GM23248 (cell line): ENCODE measurements at places on chromosomes 2 and 18. TPM values are rescaled to one million over a fixed set of nuclear protein-coding genes. Genes with fewer than 3 reads are reported as not detected.

GRCh38 chr2:152715854-152716428 is 1.3 kb downstream of the PRPF40A start:
- H3K4me3 ChIP-seq: peak overlapping the region; percentile 97
- H3K4me1 ChIP-seq: peaks cover 28% of the 10 kb centered on the region
- no peaks in the 10 kb centered on the region for H3K27me3 ChIP-seq
- peak; percentile 67 for DNase-seq
- peaks cover 32% of the 10 kb centered on the region for H3K36me3 ChIP-seq

DNA sequence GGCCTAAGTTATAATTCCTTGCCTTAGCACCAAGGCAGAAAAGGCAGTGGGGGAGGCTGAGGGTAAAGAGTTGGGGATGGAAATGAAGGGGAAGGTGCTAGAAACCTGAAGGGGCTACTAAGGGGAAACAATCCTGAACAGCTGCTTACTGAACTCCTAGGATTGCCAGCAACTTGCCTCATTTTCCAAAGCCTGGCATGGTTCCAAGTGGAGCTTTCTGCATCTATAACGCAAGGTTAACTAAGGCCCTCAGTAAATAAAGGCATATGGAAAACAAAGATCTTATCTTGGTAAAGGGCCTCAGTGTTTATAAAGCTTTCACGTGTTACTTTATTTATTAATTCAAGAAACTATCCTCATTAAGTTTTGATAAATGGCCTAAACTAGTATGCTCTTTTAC is 10.9 kb downstream of the MEP1B start:
- no peaks in the 10 kb centered on the region for H3K27me3 ChIP-seq
- no peak overlapping the region for H3K4me3 ChIP-seq
- no peak for DNase-seq
- H3K36me3 ChIP-seq: no peaks in the 10 kb centered on the region

GRCh38 chr2:33420726-33421125 is 55.7 kb upstream of the RASGRP3 start:
- DNase-seq: no peak
- no peaks in the 10 kb centered on the region for H3K27me3 ChIP-seq
- no peak overlapping the region for H3K27ac ChIP-seq
- peaks cover 23% of the 10 kb centered on the region for H3K4me1 ChIP-seq
- no peaks in the 10 kb centered on the region for H3K36me3 ChIP-seq

DNA sequence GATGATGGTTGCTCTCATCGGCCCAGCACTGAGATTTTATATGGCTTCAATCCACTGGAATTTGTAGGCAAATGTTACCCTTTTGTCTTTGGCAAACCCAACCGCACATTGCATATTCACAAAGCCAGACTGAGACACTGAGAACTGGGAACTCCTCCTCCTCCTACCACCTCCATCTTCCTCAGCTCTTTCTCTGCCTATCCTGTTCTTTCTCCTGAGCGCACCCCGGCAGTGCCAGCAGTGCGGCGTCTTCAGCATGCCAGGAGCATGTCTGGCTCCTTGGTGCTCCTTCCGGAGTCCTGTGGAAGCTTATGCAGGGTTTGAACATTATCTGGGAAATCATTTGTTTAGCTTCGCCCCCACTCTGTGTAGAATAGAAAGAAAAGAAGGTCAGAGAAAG is 50.8 kb downstream of the TRIB2 start:
- no peaks in the 10 kb centered on the region for H3K36me3 ChIP-seq
- DNase-seq: no peak
- H3K27ac ChIP-seq: no peak overlapping the region
- peaks cover 63% of the 10 kb centered on the region for H3K4me1 ChIP-seq
- no peak overlapping the region for H3K4me3 ChIP-seq

- no peaks in the 10 kb centered on the region for H3K36me3 ChIP-seq
- H3K4me3 ChIP-seq: no peak overlapping the region
- no peaks in the 10 kb centered on the region for H3K27me3 ChIP-seq
- DNase-seq: no peak
- no peaks in the 10 kb centered on the region for H3K4me1 ChIP-seq
Observed at GRCh38 chr2:69278366-69278765, 108.7 kb downstream of the GFPT1 start.

DNA sequence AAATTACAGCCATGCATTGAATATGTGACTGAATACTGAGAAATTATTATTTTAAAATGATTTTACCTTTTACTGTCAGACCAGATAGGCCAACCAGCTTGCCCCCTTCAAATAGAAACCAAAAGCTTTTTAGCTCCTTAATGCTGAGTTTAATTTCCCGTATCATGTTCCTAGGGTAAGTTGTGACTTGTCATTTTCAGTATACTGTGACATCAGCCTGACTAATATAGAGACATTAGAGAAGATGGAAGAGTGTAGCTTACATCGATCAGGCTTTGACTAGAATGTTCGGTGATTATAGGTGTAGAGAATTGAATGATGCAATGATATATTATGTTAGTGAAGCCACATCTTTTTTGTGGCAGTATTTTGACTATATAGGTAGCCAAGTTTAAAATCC is 50.6 kb upstream of the ZEB2 start:
- H3K4me3 ChIP-seq: no peak overlapping the region
- no peaks in the 10 kb centered on the region for H3K36me3 ChIP-seq
- H3K27me3 ChIP-seq: no peaks in the 10 kb centered on the region
- DNase-seq: no peak
- no peaks in the 10 kb centered on the region for H3K4me1 ChIP-seq

DNA sequence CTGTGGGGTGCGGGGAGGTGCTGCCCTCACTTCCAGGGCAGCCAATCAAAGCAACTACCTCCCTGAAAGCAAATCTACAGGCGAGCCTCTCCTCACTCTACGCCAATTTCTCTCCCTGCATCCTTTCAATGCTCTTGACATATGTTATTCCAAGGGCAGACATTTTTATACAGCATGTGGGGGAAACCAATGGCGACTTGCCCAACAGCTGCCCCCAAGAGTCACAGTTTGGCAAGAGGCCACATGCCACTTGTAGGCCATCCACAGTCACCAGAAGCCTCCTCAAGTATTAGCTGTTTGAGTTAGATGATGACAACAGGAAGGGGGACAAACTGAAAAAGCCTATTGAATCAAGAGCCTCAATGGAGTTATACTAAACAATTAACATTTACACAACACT is 114.6 kb downstream of the MYO5B start:
- H3K27me3 ChIP-seq: no peaks in the 10 kb centered on the region
- H3K27ac ChIP-seq: no peak overlapping the region
- H3K36me3 ChIP-seq: no peaks in the 10 kb centered on the region
- DNase-seq: no peak

DNA sequence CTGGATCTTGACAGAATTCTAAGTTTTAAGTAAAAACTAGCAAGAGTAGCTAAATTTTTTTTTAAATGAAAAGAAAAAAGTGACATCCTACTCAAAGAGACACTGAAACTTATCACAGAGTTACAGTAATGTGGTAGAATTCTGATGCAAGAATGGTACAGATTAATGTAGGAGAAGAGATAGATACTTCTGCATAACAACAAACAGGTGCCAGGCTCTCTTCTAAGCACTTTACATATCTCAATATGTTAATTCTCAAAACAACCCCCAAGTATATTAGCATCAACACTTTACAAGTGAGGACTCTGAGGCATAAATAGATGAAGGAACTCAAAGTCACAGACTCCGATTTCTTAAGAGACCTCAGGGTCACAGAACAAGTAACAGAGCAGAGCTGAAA is 28.1 kb downstream of the GCC2 start:
- no peak overlapping the region for H3K4me3 ChIP-seq
- H3K27me3 ChIP-seq: no peaks in the 10 kb centered on the region
- peaks cover 79% of the 10 kb centered on the region for H3K36me3 ChIP-seq
- H3K4me1 ChIP-seq: no peaks in the 10 kb centered on the region

DNA sequence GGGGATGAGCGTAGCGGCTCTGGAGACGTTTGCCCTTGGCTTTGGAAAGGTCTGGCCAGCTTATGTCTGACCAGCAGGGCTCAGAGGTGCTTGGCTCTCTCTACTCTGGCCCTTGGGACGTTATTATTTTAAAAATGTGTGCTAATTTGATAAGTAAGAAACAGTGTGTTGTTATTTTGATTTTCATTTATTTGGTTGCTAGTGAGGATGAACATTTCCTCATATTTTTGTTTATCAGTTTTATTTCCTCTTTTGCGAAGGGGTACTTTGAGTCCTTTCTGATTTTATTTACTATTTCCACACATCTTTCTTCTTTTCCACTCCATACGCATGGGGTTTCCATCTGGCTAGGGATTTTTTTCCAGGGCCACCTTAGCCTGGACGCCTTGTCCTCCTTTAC is 11.4 kb downstream of the CXCR4 start:
- no peak for DNase-seq
- no peak overlapping the region for H3K27ac ChIP-seq
- no peaks in the 10 kb centered on the region for H3K4me1 ChIP-seq
- no peak overlapping the region for H3K4me3 ChIP-seq

- no peaks in the 10 kb centered on the region for H3K36me3 ChIP-seq
- H3K27me3 ChIP-seq: peaks cover 7% of the 10 kb centered on the region
- H3K4me3 ChIP-seq: no peak within 1 kb of the TSS
Observed at GRCh38 chr18:5197032-5197434, at the start of gene AKAIN1. TSS of gene AKAIN1 (minus strand) at chr18:5197257. CDS start at chr18:5197053, 204 bp downstream.

GRCh38 chr2:86778957-86779356 is 11.8 kb downstream of the CD8A start:
- no peaks in the 10 kb centered on the region for H3K4me1 ChIP-seq
- H3K36me3 ChIP-seq: 0 out of 2 replicates have a peak, but pooled peaks cover 4% of the 10 kb centered on the region
- no peak overlapping the region for H3K4me3 ChIP-seq

DNA sequence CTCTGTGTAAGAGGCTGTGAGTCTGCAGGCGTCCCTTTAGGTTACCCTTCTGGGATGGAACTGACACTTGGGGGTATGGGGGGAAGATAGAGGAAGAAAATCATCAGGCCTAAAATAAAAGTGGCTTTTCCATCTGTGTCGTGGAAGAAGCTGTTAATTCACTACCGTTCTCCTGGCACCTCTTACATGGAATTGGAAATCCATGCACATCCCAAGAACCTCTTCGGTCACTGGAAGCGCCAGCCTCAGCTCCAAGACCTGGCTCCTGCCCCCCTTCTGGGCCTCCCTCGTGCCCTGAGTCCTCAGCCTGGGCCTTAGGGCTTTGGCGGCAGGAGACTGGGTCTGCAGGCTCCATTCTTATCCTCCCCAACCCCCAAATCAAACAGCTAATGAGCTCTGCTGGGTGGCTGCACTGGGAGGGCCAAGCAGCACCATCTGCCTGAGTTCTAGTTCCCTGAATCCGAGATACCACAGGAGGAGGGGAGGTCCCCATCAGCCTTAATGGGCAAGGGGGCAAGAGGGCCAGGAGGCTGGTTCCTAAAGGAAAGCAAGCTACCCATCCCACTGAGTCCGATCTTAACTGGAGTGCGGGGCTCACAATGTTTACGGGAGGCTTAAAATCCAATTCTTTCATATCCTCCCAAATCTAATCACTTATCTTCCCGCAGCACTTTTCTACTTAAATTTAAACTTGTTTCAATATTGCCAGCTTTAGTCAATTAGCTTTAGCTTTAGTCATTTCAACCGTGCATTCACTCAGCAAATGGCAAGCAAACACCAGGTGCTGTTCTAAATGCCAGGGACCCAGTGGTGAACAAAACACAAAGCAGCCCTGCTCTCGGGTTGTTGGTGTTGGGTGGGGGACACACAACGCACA is 52.8 kb downstream of the FAM178B start:
- no peaks in the 10 kb centered on the region; the same call in 1 of the 2 replicates for H3K4me1 ChIP-seq
- H3K27me3 ChIP-seq: no peaks in the 10 kb centered on the region; the same call in none of the 2 replicates
- H3K4me3 ChIP-seq: no peak overlapping the region
- no peak overlapping the region for H3K27ac ChIP-seq

GRCh38 chr2:170598067-170598395 is 117.1 kb upstream of the SP5 start:
- H3K4me1 ChIP-seq: no peaks in the 10 kb centered on the region
- H3K36me3 ChIP-seq: no peaks in the 10 kb centered on the region
- DNase-seq: peak; percentile 15
- H3K27me3 ChIP-seq: no peaks in the 10 kb centered on the region
- H3K4me3 ChIP-seq: no peak overlapping the region
- no peak overlapping the region for H3K27ac ChIP-seq

Gene ALMS1
- 9.8 and 15.9 TPM in 2 replicates for total RNA-seq

Gene IL36A
- total RNA-seq: not detected in 2 replicates

Gene SLC5A7
- total RNA-seq: not detected in 2 replicates

Gene LRP1B
- total RNA-seq: not detected in 2 replicates

Gene AGXT
- total RNA-seq: not detected in 2 replicates

Gene GKN2
- not detected in 2 replicates for total RNA-seq
